ENCODE measurements at places on chromosomes 2 and 18.
A peak's percentile ranks its signal among the peaks of the same experiment; 100 is the strongest.

DNA sequence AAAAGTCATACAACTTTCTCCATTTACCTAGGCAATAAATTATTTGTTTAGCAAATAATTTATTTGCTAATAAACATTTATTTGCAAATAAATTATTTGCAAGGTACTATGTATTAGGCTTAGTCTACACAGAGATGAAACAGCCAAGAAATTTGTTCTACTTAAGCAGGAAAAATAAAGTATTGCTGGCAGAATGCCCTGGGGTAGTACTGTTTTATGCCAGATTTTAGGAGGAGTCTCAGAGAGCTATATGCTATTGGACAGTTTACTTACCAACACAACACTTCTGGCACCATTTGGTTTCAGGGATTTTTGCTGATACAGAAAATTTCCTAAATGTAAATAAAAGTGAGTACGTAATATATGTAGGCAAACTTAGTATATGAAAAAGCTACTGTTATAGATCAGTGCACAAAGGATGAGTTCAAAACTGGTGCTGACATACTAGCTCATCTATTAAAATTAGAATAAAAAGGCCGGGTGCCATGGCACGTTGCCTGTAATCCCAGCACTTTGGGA lies 23.2 kb upstream of the CDKL4 start:
- no peak for DNase-seq

DNA sequence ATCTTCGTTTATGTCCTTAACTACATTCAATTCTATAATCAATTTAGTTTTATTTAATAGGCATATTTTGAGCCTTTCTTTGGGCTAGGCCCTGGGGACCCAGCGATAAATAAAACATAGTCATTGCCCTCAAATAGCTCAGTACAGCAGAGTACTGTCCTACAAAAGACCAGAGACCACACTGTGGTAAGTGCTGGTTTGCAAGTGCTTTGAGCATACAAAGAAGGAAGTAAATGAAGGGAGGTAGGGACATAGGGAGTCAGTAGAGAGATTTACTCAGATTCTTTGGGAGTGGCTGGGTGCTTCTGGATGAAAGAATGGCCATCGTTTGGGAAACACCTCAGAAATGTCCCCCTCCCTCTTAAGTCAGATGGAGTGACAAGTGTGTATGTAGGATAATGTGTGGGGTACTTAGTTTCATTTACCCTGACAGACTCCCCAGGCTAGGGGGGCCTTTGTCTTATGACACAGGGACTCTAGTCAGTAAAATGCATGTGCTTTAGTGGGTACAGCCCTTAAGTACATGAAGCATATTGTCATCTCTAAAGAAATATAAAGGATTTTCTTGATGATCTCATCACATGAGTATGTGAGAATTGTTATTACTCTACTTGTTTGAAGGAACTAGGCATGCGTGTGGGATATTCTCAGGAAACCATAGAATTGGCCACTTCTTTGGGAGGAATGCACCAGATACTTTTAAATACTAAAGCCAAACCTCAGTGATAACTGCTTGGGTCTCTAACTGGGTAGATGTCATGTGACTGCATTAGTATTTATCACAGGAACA lies 35.1 kb downstream of the MAPRE2 start:
- DNase-seq: no peak

GRCh38 chr2:216732334-216732733 lies 37.0 kb upstream of the IGFBP5 start:
- DNase-seq: no peak

DNA sequence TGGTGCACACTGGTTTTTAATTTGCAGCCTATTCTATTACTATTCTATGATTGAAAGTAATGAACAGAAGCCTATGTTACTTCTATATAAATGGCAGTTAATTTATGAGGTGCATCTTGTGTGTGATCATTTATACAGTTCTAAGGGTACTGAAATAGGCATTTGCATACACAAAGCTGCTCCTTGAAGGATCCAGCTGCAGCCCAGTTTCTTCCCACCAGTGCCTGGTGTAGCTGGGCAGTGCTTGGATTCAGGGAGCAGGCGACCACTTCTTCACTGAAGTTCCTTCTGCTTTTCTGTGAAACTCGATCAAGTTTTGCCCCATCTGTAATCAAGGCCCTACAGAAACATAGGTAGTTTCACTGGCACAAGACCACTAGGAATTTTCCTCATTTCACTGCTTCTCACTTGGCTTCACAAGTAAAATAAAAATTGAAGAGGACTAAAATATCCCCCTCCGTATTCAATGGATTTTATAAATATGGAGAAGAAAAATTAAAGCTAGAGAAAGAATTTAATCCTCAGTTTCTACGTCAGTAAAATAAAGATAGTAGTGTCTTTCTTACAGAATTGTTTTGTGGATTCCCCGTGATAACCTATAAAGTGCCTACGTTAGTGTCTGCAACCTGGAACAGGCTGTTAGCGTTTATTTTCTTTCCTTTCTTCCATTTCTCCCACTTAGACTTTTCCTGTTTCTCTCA lies 1.7 kb upstream of the LPIN2 start:
- DNase-seq: no peak

- no peak for DNase-seq
Observed at GRCh38 chr2:129334696-129335410, 644.6 kb upstream of the RAB6C start.

- DNase-seq: no peak
Observed at GRCh38 chr2:157825885-157826284, 50.2 kb downstream of the ACVR1 start.

- peak; percentile 33 for DNase-seq
Observed at GRCh38 chr2:229714080-229714735, at the start of gene DNER. Gene DNER, minus strand, starts transcription at chr2:229714555. Its CDS starts 132 bp downstream, at chr2:229714423.

DNA sequence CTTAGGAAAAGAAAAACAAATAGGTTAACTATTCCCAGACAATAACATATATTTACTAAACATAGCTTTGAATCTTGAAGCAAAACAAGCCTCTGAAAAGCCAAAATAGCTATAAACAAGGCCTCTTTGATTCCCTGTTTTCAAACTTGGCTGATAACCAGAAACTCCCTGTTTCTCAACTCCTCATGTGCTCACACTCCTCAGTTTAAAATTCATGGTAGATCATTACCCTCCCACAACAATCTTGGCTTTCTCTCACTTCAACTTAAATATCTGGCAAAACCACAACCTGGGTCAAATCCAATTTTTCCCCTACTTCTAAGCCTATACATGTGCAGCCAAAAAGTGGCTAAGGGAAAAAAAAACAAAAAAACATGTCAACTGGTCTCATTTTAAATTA lies 15.6 kb downstream of the SUCLG1 start:
- DNase-seq: no peak

DNA sequence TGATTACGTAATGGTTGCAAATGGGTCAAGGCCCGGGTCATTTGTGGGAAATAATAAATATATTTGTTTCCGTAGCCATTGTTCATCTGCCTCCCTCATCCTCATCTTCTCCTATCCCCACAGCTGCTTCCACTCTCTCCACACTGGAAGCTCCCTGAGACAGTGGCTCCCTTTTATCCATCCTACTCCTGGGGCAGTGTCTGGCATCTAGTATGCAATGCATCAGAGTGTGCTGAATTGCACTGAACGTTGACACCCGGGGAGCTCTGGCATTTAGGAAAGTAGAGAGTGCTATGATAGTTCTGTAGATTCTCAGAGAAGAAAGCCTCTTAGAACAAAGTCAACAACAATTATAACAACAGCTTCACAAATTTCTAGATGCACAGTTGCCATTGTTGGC lies 45.5 kb upstream of the NAB1 start:
- no peak for DNase-seq

DNA sequence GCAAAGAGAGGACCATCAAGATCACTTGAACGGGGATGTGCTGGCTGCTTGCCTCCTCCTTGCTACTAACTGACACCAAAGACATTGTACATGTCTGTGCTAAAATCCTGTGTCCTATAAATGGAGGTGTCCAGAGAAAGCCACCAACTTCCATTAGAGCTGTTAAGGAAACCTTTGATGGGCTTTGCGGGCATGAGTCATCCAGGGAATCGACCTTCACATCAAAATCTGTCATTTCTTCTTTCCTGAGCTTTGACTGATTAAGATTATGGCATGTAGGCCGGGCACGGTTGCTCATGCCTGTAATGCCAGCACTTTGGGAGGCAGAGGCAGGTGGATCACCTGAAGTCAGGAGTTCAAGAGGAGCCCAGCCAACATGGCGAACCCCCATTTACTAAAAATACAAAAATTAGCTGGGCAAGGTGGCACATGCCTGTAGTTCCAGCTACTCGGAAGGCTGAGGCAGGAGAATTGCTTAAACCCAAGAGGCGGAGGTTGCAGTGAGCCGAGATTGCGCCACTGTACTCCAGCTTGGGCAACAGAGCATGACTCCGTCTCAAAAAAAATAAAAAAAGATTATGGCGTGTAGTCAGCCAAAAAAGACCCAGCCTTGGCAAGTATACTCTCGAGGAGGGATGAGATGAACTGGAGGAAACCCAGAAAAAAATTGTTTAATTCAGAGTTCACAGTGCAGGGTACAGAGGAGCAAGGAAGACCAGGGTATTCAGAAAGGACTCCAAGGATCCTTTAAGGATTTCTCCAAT lies 115.8 kb downstream of the CABLES1 start:
- DNase-seq: no peak

DNA sequence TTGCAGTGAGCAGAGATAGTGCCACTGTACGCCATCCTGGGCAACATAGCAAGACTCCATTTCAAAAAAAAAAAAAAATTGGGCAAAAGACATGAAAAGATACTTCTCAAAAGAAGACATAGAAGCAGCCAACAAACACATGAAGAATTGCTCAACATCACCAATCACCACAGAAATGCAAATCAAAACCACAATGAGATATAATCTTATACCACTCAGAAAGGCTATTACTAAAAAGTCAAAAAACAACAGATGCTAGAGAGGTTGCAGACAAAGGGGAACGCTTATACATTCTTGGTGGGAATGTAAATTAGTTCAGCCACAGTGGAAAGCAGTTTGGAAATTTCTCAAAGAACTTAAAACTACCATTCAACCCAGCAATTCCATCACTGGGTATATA lies 43.1 kb upstream of the CHAC2 start:
- no peak for DNase-seq

GRCh38 chr2:31433541-31433940 lies 19.0 kb upstream of the XDH start:
- no peak for DNase-seq

DNA sequence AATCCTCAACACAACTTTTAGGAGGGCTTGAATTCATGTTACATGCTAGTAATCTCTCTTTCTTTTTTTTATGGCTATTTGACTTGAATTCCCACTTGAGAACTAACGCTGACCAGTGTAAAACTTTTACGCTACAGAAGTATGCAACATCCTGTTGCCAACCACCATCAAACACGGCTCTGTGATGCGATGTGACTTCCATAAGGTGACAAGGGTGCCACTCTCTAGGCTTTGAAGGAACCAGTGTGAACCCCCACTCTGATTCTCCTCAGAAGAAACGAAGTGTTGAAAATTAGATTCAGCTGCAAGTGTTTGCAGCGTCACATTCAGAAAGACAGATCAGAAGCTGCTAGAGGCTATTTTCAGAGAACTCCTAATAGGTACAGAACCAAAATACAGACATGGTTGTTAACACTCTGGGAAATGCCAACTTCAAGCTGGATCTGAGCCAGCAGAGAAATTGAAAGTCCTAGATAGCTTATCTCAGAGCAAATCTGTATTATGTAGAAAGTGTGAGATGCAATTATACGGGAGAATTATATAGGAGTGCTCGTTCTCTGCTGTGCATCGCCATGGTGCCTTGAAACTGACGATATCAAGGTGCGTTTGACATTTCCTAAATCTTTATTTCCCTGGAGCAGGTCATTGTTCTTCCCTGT lies 271.2 kb downstream of the LPIN1 start:
- no peak for DNase-seq

DNA sequence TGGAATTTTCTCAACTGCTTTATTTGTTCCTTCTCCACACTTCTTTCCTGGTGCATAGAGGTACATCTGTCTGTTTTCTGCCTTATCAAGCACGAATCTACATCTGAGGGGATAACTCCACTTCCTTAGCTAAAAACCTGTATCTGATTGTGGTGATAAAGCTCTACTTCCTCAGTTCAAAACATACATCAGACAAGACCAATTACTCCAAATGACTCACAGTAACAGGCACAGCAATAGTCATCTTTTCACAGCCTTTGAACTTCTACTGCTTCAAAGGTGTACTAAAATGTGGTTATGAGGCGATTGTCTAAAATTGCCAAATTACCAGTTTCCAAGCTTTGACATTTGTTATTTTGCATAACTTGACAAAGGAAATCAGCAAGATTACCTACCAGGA lies 803.6 kb upstream of the ZEB2 start:
- peak; percentile 13 for DNase-seq

DNA sequence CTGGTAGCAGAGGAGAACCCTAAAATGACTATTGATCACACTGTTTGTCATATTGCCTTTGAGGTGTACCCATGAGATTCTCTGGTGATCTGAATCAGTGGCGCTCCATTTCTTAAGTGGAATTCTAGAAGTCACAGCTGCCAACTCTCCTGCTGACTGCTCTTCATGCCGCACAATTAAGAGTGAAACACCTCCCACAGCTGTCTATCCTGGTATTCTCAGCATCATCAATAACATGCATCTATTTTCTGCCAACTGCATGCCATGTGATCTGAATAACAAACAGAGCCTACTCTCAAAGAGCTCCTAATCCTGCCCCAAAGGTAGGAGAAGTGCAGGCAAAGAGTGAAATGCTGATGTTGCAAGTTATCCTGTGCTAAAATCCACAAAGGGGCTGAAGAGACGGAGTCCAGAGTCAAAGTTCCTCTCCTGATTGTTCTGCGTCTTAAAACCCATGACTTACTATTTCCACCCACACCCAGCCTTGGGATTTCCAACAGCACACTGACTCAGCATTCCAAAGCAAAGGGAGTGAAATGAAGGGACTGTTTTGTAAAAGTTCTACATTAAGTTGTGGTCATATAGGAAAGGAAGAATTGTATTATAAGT lies 13.7 kb upstream of the DAPL1 start:
- DNase-seq: no peak

GRCh38 chr2:209505410-209505809 lies 81.6 kb downstream of the MAP2 start:
- DNase-seq: no peak

- DNase-seq: no peak
Observed at GRCh38 chr2:61833971-61834370, 19.9 kb downstream of the FAM161A start.

GRCh38 chr2:102048465-102048864 lies 56.7 kb downstream of the IL1R2 start:
- no peak for DNase-seq

GRCh38 chr2:61439241-61440002 lies 31.5 kb downstream of the USP34 start:
- no peak for DNase-seq

- no peak for DNase-seq
Observed at GRCh38 chr18:47390410-47391024, 139.1 kb upstream of the SKOR2 start.

- DNase-seq: no peak
Observed at GRCh38 chr2:12714391-12715221, 2.1 kb upstream of the TRIB2 start.

DNA sequence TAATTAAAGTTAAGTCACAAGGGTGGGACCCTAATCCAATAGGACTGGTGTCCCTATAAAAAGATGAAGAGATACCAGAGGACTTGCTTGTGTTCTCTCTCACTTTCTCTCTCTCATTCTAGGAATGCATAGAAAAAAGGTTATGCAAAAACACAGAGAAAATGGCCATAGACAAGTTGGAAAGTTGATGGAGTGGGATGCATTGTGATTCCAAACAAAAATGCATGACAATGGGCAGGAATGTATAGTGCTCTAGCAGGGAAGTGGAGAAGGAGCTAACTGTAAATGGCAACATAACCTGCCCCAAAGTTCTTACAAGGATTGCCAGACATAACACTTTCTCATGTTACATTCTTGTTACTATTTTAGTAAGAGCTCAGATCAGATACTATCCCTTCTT lies 301.6 kb upstream of the LRATD1 start:
- DNase-seq: no peak

- no peak for DNase-seq
Observed at GRCh38 chr2:238693337-238694093, 154.4 kb upstream of the TWIST2 start.

All from CD4-positive, alpha-beta T cell treated with Interleukin-17A for 1 hour (primary cell).